Inflammatory macrophage (primary cell): ENCODE measurements at places on chromosomes 6 and 20.

GRCh38 chr6:45441851-45442453 lies 64.2 kb upstream of the SUPT3H start:
- peak; percentile 41 for DNase-seq

DNA sequence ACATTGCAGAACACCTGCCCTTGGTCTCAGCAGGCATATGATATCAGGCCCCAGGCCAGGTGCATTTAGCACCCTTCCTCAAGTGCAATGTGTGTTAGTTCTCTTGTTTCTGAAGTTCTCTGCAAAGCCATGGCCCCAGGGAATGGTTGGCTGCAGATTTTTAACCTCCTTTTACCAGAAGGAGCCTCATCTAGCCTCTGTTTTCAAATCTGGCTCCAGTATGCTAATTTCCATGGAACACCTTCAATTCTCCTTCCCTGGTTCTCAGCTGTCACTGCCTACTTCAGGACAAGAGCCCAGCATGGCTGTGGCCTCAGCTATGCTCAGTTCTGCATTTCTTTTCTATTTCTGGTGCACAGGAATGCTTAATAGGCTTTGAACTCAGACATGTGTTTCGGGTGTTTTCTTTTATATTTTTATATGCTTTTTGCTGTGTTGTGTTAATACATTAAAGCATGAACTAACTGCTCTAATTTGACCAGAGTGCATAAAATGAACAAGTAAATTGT lies 51.6 kb upstream of the OGFRL1 start:
- no peak for DNase-seq

DNA sequence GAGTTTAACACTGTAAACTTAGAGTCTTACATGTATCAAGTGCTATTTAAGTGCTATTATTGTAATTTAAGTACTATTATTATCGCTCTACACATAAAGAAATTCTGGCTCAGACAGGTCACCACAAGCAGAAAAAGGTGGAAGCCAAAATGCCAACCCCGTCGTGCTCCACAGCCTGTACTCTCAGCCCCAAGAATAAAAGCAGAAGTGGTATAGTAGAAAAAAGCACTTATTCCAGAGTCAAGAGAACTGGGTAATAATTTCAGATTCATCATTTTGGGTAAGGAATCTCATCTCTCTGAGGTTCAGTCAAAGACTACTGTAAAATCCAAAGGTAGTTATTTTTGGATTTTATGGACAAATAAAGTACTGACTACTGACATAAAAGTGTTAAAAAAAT lies 943 bp downstream of the ZUP1 start:
- peak; percentile 25 for DNase-seq

- DNase-seq: no peak
Observed at GRCh38 chr6:23339268-23339667, 769.9 kb downstream of the HDGFL1 start.

- no peak for DNase-seq
Observed at GRCh38 chr6:79212859-79213258, 21.6 kb downstream of the HMGN3 start.

DNA sequence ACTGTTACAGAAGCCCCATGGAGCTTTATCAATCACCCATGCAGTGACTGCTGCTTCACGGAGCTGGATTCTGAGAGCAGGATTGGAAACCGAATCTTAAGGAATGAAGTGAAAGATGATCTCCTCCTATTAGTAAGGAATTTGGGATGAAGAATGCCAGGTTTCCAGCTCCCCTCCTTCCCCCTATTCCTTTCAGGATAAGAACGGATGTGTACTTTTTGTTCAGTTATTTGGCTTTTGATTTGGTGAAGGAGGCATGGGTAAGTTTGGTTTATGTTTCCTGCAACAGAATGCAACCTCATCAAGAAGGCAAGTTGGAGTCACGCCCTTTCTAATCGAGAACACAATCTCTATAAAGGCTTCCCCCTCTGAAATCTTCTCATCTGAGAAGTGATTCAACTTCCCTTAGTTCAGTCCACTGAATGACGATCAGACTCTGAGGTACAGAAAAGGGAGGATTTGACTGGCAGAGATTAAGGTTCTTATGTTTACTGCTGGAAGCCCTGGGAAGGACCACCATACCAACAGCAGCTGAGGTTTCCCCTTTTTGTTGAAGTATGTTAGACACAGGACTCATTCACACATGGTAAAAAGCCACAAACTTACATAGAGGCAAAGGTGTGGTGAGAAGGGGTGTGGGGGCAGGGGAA lies 5.5 kb downstream of the ELMO2 start:
- peak; percentile 61 for DNase-seq

GRCh38 chr6:47944846-47945245 lies 163.0 kb downstream of the OPN5 start:
- DNase-seq: no peak

DNA sequence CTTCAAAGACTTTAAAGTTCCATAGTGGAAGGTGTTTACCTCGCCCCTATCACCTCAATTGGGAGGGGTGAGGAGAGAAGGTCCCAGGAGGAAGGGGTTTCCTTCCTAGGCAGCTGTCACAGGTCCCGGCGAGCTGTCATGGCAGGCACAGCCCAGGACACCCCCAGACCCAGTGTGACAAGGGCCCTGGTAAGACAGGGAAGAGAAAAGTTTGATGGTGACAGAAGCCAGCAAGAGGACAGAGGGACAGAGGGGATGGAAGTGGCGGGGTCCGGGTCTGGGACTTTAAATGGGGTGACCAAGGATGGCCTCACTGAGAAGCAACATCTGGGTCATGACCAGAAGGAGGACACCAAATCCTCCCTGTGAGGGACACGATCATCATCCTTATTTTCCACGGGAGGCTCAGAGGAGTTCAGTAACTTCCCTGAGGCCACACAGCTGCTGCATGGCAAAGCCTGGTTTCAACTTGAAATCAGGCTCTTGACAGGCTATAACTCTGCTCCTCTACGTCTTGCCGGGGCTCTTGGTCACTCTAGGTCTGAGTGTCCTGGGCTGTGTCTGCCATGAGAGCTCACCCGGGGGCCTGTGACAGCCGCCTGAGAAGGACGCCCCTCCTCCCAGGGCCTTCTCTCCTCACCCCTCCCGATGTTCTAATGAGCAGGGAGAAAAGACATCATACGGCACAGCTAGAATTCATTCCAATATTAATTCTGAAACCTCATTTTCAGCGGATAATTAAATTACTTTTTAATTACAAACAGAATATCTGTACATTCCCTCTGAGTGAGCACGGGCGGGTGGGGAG lies 222.2 kb downstream of the PREX1 start:
- no peak for DNase-seq
